ENCODE measurements at places on chromosomes 4 and X.

DNA sequence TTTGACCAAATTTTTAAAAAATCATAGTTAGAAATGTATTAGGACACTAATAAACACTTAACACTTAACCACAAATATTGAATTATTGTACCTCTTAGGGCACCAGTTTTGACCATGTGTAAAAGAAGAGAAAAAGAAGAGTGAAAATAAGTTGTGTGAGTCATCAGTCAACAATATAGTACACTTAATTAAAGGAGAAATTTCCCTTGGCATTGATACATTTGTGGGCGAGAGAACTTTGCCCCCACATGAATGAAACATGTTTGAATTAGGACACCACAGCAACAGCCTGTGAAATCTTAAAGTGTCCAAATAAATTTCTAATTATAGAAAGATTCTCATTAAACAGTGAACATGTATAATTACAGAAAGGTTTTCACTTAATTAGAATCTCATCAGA is 1292.8 kb upstream of the TENM3 start:
- H3K36me3 ChIP-seq, result peaks cover 4% of the 10 kb centered on the region
- H3K4me1 ChIP-seq, result no peaks in the 10 kb centered on the region
- DNase-seq, result no peak
- peaks cover 7% of the 10 kb centered on the region for H3K27me3 ChIP-seq
- H3K4me3 ChIP-seq, result no peak overlapping the region
- H3K27ac ChIP-seq, result peak overlapping the region; percentile 48

GRCh38 chr4:161256716-161257115 is 907.1 kb downstream of the FSTL5 start:
- no peak overlapping the region for H3K4me3 ChIP-seq
- no peak for DNase-seq

GRCh38 chr4:168380290-168380689 is 61.7 kb upstream of the DDX60 start:
- peaks cover 4% of the 10 kb centered on the region for H3K27me3 ChIP-seq
- no peaks in the 10 kb centered on the region for H3K36me3 ChIP-seq
- peak overlapping the region; percentile 29 for H3K27ac ChIP-seq
- peaks cover 17% of the 10 kb centered on the region for H3K4me1 ChIP-seq
- no peak overlapping the region for H3K4me3 ChIP-seq

DNA sequence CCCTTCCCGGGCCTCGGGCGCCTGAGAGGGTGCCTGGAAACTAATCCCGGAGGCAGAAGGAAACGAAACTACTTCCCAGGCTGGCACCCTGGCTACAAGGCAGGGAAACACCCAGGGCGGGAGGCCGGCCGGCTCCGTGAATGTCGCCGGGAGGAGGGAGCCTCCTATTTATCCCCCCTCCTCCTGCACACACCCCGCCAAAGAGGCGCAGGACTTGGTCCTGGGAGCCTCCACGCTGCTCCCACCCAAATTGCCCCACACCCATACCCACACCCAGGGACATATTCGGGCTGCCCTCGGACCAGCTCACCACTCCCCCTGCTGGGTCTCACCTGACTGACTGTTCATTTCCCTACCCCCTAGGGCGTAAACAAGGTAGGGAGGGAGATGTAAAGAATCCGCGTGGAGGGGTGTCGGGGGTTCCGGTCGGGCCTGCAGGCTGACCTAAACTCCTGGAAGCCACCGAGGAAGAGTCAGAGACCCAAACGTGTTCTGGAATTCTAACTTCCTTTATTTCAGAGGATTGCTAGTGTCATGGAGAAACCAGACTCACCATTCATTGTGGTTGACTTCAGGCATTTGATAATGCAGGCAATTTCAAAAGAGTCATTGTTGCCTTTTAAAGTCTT is at the start of gene BTC:
BTC (minus strand) TSS at position 142 of the 629 bp plus-strand sequence. CDS start 198 bp downstream, outside the sequence.
- peak within 1 kb of the TSS; percentile 85 for H3K4me3 ChIP-seq
- DNase-seq, result peak; percentile 29
- H3K4me1 ChIP-seq, result peaks cover 11% of the 10 kb centered on the region
- no peaks in the 10 kb centered on the region for H3K36me3 ChIP-seq

DNA sequence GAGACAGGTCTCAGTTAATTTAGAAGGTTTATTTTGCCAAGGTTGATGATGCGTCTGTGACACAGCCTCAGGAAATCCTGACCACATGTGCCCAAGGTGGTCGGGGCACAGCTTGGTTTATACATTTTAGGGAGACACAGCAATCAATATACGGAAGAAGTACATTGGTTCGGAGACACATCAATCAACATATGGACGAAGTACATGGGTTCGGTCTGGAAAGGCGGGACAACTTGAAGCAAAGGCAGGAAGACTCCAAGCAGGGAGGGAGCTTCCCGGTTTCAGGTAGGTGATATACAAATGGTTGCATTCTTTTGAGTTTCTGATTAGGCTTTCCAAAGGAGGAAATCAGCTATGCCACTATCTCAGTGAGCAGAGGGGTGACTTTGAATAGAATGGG is 225.2 kb upstream of the ZFP42 start:
- no peak for DNase-seq
- H3K27me3 ChIP-seq, result no peaks in the 10 kb centered on the region
- H3K4me1 ChIP-seq, result no peaks in the 10 kb centered on the region
- no peak overlapping the region for H3K27ac ChIP-seq
- no peak overlapping the region for H3K4me3 ChIP-seq
- H3K36me3 ChIP-seq, result no peaks in the 10 kb centered on the region

DNA sequence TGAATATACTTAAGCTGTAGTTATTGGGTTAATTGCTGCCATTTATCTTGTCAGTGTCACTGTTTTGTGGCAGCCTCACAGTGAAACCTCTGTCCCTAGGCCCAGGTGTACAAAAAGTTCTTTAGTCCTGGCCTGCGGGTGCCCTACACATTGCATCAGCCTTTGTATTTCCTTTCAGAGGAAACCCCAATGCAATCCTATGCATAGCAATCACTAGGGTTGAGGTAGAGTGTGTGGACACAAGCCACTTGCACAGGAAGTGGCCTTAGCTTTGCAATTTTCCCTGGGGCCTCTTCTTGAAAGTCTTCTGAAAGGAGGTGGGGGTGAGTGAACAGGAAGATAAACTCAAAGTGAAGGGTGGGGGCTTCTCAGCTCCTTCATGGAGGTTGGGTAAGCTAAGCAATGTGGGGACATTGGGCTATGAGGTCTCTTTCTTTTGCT is 27.8 kb downstream of the VSIG4 start:
- no peaks in the 10 kb centered on the region for H3K36me3 ChIP-seq
- no peak overlapping the region for H3K27ac ChIP-seq
- no peaks in the 10 kb centered on the region for H3K4me1 ChIP-seq
- H3K4me3 ChIP-seq, result no peak overlapping the region
- no peak for DNase-seq

DNA sequence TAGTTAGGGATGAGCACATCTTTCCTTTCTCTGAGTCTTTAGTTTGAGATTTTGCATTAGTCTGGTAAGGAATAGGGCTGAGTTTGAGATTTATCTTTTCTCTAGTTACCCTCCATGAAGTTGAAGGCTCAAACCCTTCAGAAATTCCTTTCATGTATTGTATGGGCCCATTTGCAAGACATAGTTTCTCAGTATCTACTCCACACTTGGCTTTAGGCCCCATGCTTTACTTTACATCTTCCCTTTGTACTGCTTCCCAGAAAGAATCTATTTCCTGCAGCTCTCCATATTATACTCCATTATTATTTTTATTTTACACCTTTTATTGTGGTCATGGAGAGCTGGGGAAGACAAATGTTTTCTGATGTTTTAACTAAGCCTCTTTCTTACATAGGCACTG is 1038.2 kb downstream of the TECRL start:
- H3K27ac ChIP-seq, result no peak overlapping the region
- H3K4me1 ChIP-seq, result no peaks in the 10 kb centered on the region
- no peak overlapping the region for H3K4me3 ChIP-seq
- H3K27me3 ChIP-seq, result no peaks in the 10 kb centered on the region

DNA sequence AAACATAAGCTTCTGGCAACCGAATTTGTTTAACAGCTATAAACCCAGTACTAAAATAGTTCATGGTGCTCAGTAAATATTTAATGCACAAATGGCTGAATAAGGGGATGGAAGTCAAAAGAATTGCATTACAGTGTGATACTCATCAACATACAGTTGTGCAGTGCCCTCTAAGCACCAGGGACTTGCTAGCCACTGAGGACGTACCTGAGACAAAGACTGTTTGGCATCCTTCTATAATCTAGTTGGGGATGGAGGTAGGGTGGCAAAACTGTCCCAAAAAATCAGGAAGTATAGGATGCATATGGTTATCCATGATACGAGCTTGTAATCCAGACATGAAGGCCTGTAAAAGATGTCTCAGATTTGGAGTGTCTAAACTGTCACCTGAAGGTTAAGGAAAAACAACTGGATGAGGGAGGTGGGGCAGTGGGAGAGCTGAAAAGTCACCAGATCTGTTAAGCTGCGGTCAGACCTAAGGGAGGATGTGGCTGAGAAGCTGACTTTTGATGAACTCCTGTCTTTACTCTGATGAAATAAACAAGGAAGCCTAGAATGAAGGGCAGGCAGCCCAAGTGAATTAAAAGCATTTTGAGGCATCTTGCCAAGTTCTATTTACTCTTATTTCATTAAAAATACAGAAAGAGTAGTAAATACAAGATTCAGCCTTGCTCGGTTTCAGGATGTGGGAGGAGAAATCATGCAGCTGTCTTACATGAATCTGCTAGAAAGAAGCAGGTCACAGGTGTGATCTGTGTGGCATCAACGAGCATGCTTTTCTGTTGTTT is 12.0 kb upstream of the CD38 start:
- peaks cover 8% of the 10 kb centered on the region for H3K27me3 ChIP-seq
- no peaks in the 10 kb centered on the region for H3K36me3 ChIP-seq
- no peak for DNase-seq
- H3K27ac ChIP-seq, result no peak overlapping the region
- no peak overlapping the region for H3K4me3 ChIP-seq
- H3K4me1 ChIP-seq, result no peaks in the 10 kb centered on the region

- H3K27me3 ChIP-seq, result peaks cover 3% of the 10 kb centered on the region
- H3K4me1 ChIP-seq, result no peaks in the 10 kb centered on the region
- no peak overlapping the region for H3K27ac ChIP-seq
- no peak overlapping the region for H3K4me3 ChIP-seq
- no peaks in the 10 kb centered on the region for H3K36me3 ChIP-seq
- DNase-seq, result no peak
Measured at GRCh38 chr4:93409035-93409434, 419.5 kb upstream of the ATOH1 start.

DNA sequence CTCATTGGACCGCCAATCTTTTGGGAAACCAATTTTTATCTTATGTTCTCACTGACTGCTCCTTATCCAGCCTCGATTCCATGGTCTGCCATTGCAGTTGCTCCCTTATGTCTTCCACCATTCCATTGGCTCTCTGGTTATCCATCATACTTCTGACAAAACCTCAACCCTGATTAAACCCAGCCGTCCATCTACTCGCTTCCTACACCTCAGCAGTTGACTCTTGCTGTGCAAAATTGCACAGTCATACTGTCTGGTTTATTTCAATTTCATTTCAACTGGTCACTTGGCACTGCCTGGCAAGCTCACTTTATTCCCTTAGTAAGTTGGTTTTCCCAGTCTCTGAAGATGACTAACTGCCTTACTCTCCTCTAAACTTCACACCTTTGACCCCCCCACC is 26.2 kb downstream of the ARL9 start:
- no peaks in the 10 kb centered on the region for H3K4me1 ChIP-seq
- peaks cover 24% of the 10 kb centered on the region for H3K27me3 ChIP-seq
- H3K4me3 ChIP-seq, result no peak overlapping the region
- no peak for DNase-seq

- no peaks in the 10 kb centered on the region for H3K27me3 ChIP-seq
- no peak overlapping the region for H3K4me3 ChIP-seq
- H3K36me3 ChIP-seq, result no peaks in the 10 kb centered on the region
- H3K4me1 ChIP-seq, result peaks cover 25% of the 10 kb centered on the region
Measured at GRCh38 chr4:102256321-102256720, 89.0 kb downstream of the SLC39A8 start.

- no peak overlapping the region for H3K4me3 ChIP-seq
- H3K4me1 ChIP-seq, result no peaks in the 10 kb centered on the region
- H3K36me3 ChIP-seq, result no peaks in the 10 kb centered on the region
- H3K27ac ChIP-seq, result no peak overlapping the region
- H3K27me3 ChIP-seq, result no peaks in the 10 kb centered on the region
- DNase-seq, result no peak
Measured at GRCh38 chr4:101191302-101192098, 155.8 kb downstream of the PPP3CA start.

DNA sequence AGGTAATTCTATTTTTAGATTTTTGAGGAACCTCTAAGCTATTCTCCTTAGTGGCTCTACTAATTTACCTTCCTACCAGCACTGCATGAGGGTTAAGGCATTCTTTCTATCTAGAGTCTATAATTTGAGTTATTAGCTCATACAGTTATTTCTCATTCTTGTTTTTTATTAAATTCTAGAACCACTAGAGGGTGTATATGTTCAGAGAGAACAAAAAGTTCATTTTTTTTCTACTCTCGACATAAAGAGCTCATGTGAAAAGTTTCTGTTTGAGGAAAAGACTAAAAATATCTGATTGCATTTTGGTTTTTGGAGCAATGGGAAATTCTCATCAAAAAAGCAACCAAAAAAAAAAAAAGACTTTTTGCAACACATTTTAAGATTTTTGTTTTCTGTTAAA is 57.0 kb upstream of the LRAT start:
- H3K4me3 ChIP-seq, result no peak overlapping the region
- no peak overlapping the region for H3K27ac ChIP-seq
- H3K4me1 ChIP-seq, result no peaks in the 10 kb centered on the region
- no peaks in the 10 kb centered on the region for H3K36me3 ChIP-seq
- peaks cover 3% of the 10 kb centered on the region for H3K27me3 ChIP-seq

DNA sequence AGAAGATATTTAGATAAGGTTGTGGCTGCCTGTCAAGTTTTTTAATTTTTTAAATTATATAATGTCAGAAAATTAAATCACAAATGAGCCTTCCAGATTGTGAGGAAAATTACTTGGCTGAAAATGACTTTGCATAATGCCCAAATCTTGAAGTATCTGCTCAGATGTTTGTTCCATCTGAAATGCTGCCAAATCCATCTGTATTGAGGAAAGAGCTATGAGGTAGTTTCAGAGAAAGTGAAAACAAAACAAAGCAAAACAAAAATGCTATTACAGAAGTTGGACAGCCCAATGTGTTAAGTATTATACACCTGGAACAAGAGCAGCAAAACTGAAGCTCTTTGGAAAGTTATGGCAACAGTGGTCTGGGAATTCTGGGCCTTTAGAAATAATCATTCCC is 23.3 kb upstream of the GUCY1B1 start:
- no peaks in the 10 kb centered on the region for H3K4me1 ChIP-seq
- no peaks in the 10 kb centered on the region for H3K27me3 ChIP-seq
- DNase-seq, result no peak

GRCh38 chr4:87166296-87166854 is 54.0 kb downstream of the KLHL8 start:
- H3K4me3 ChIP-seq, result no peak overlapping the region
- H3K27me3 ChIP-seq, result no peaks in the 10 kb centered on the region
- H3K36me3 ChIP-seq, result peaks cover 32% of the 10 kb centered on the region
- no peak overlapping the region for H3K27ac ChIP-seq
- no peaks in the 10 kb centered on the region for H3K4me1 ChIP-seq
- DNase-seq, result no peak

GRCh38 chr4:65007841-65008439 is 598.7 kb upstream of the TECRL start:
- H3K4me3 ChIP-seq, result no peak overlapping the region
- no peak overlapping the region for H3K27ac ChIP-seq
- peaks cover 5% of the 10 kb centered on the region for H3K4me1 ChIP-seq
- H3K27me3 ChIP-seq, result no peaks in the 10 kb centered on the region
- no peaks in the 10 kb centered on the region for H3K36me3 ChIP-seq

All from nephron progenitor cell (in vitro differentiated cells).